ENCODE measurements at places on chromosomes 3 and 15.
A peak's percentile ranks its signal among the peaks of the same experiment; 100 is the strongest.

- DNase-seq = peak; percentile 95
Measured at GRCh38 chr3:141231101-141231951, at the start of gene PXYLP1. Gene PXYLP1, plus strand, starts transcription at chr3:141231825. Its CDS starts 28,351 bp downstream, at chr3:141260176.

- no peak for DNase-seq
Measured at GRCh38 chr3:123292321-123293310, 90.9 kb downstream of the SEC22A start.

DNA sequence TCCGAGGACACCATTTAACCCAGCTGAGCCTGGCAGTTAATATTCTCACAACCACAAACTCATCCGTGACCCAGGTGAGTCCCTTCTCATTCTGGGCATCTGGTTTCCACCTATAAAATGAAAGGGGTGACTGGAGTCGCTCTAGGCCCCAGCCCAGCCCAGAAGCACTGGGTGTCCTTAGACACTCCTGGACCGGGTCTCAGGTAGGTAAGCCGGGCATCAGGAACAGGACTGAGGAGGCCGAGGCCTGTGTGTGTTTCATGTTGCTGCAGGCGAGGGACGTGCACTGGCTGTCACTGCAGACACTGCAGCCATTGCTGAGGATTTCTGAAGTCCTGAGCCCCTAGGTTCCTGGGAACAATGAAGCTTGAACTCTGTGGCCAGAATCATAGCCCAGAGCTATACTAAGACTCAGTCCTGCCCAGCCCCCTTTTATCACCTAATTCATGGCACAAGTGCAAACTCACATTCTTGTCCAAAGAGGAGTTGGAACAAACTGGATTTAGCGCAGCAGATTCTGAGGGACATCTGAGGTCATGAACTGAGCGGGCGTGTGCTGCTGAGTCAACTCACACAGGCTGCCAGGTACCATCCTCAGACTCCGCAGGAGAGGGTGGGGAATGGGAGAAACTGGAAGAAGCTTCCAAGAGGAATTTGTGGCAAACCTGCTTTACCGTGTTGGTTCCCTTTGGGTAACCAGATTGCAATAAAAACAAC lies 184.9 kb downstream of the FAM43A start:
- DNase-seq = no peak

GRCh38 chr15:74988007-74988800 lies 7.2 kb upstream of the SCAMP5 start:
- DNase-seq = no peak

DNA sequence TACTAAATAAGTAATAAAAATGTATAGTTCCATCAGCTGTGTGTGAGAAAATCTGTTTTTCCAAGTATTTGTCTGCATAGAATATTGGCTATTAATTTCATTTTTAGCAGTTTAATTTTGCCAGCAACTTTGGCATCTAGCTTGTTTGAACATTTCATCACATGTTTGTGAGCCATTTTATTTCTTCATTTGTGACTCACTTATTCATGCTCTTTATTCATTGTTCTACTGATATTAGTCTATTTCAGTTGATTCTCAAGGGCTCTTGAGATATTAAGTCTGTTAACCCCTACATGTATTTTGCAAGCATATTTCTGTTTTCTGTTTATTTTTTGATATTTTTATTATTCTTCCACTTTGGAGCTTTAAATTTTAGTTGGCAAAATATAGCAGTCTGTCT lies 74.0 kb upstream of the PHLDB2 start:
- DNase-seq = no peak

GRCh38 chr3:116316771-116317170 lies 128.5 kb downstream of the LSAMP start:
- DNase-seq = no peak

GRCh38 chr3:76122007-76122406 lies 336.7 kb upstream of the ZNF717 start:
- DNase-seq = peak; percentile 2

GRCh38 chr3:182755308-182755707 lies 38.0 kb upstream of the ATP11B start:
- no peak for DNase-seq

- DNase-seq = no peak
Measured at GRCh38 chr3:131551761-131552160, 49.0 kb upstream of the MRPL3 start.

- DNase-seq = no peak
Measured at GRCh38 chr15:84638103-84638502, 16.0 kb downstream of the WDR73 start.

DNA sequence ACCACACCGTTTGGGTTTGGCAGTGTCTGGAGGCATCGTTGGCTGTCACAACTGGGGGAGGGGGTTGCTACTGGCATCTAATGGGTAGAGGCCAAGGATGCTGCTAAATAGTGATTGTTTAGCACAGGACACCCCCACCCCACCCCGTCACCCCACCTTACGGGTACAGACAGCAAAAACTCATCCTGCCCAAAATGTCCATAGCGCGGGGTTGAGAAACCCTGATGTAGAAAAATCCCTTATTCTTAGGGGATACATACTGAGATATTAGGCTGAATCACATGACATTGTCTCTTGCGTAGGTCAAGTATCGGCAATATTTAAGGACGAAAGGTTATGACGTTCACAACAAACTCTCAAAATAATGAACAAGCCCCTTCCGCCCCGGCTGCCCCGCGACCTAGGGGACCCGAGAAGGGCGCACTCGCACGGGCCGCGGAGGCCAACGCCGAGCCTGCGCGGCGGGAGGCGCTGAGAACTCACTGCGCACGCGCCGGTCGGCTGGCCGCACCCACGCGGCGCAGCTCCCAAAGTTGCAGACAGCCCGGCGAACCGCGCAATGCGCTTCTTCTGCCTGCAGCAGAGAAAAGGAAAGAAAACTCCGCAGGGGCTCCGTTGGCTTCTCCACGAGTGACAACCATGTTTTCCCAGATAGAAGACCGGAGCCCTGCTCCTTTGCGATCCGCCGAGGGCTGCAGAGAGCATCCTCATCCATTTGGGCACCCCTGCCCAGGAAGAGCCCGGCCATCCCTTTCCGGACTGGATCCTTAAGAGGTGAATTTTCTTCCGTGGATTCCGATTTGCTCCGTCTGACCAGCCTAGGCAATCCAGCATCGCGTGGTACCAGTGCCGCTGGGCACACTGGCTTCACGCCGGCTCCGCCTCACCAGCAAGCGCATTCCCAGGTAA lies 136.8 kb upstream of the CCDC54 start:
- DNase-seq = peak; percentile 89

DNA sequence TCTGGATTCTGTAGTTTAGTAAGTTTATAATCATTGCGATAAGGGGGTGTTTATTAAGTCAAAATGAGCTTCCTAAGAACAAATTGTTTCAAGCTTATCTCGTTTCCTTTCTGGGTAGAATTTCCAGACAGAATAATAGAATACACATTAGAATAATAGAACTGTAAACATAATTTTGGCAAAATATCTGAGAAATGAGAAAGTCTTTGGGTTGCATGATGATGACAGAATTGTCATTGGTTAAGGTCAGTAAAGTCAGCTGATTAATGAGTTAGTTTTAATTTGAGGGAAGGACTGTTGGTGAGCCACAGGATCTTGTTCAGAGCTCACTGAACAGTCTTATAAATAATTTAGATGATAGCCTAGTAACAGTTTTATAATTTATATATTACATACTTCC lies 10.2 kb downstream of the EIF2A start:
- DNase-seq = no peak

GRCh38 chr3:15220661-15221060 lies 14.6 kb downstream of the CAPN7 start:
- no peak for DNase-seq

- DNase-seq = no peak
Measured at GRCh38 chr3:25556447-25556846, 108.3 kb downstream of the TOP2B start.

DNA sequence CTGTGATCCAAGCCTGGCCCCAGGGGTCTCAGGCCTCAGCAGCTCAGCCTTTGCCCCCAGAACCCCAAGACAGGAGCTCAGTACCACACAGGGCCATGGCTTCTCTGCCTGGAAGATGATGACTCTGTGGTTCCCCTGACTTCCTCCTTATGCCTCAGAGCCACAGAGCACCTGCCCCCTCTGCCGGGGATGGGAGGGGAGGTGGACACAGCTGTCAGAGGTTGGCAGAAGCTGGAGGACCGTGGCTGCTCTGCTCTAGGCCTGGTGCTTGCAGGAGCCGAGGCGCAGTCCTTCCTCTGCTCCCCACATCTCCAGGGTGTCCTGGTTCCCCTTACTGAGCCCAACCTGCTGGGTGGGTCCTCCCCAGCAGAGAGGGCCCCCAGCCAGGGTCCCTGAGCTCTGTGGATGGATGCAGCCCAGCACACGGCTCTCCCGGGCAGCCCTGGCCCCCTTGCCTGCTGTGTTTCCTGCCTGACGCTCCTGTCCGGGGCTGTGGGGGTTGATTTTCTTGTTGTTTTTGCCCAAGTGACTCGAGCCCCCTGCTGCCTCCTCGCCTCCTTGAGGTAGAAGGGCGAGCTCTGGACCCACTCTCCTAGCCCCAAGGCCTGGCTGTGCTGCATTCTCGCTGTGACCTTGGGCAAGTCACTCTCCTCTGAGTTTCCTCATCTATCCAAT lies 36.6 kb downstream of the PSTPIP1 start:
- no peak for DNase-seq

GRCh38 chr15:70522323-70522966 lies 240.9 kb downstream of the UACA start:
- no peak for DNase-seq

DNA sequence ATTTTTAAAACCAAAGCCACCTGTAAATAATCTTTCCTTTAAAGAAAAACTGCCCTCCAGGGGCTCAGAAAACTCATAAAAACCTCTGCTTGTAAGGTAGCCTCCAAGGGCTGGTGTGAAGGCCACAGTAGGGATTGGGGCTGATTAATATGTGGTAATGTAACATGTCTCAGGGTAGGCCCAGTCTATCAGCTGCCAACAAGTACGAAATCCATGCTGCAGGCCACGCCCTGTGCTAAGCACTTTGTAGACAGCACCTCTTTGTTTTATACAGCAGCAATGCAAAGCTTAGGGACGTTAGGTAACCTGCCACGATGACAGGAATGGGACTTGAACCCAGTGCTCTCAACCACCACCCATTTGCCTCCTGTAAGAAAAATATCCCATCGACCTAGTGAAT lies 65.6 kb upstream of the PRICKLE2 start:
- no peak for DNase-seq

- no peak for DNase-seq
Measured at GRCh38 chr15:49471733-49472132, 48.7 kb downstream of the FGF7 start.

DNA sequence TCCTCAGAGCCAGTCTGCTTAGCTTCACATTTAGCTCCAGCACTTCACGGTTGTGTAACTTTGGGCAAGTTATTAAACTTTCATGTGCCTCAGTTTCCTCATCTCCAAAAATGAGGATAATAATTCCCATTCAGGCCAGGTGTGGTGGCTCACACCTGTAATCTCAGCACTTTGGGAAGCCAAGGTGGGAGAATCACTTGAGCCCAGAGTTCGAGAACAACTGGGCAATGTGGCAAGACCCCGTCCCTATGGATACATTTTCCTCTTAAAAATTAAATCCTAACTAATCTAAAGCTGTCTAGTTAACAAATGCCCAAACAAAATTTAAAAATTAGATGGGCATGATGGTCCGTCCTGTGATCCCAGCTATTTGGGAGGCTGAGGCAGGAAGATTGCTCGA lies 7.2 kb downstream of the RCN2 start:
- DNase-seq = no peak

GRCh38 chr3:30948426-30948825 lies 54.0 kb upstream of the GADL1 start:
- DNase-seq = peak; percentile 65

- DNase-seq = peak; percentile 60
Measured at GRCh38 chr15:70503073-70503745, 260.1 kb downstream of the UACA start.

All from suppressor macrophage treated with lipopolysaccharide for 4 hours (primary cell).